ENCODE measurements at places on chromosomes 7 and 10.

DNA sequence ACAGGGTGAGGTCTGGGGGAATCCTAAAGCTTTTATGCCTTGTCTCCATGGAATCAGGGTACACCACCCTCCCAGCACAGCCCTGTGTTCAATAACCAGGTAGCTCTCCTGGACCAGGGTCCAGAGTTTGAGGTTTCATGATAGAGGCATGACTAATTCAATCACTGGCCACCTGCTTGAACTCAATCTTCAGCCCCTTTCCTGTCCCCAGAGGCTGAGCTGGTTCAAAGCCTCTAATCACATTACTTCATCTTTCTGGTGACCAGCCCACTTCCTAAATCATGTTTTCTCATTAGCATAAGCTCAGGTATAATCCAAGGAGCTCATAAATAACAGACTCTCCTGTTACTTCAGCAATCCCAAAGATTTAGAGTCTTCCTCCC lies 20.5 kb downstream of the CRPPA start:
- DNase-seq = no peak

DNA sequence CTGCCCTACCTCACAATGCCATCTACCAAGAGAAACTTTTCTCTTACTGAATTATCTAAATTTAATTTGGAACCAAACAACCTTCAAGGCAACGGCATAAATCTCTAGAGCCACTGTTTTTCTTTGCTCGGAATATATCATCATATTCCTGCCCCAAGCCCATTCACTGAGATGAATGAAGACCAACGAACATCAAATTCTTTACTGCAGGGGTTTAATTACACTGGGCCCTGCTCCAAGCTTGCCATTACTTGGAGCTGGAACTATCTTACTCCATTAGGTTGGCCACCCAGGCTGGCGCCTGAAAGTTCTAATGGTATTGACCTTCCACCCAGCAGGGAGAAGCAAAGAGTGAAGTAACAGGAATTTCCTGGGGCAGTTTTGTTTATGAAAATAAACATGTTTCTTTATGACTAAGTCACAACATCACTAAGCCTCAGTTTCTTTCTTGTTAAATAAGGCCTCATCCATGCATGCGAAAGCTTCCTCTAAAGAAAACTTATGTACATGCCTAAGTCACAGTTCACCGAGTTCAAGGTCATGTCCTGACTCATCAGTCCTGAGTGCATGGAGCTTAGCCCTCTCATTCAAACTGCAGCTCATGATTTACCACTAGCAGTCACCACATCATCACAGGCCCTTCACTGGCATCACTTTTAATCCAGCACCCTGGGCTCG lies 42.1 kb upstream of the ANAPC16 start:
- DNase-seq = no peak

GRCh38 chr7:99011341-99011705 lies 132.6 kb downstream of the SMURF1 start:
- DNase-seq = no peak

GRCh38 chr7:129495987-129496386 lies 6.3 kb upstream of the SMKR1 start:
- no peak for DNase-seq

DNA sequence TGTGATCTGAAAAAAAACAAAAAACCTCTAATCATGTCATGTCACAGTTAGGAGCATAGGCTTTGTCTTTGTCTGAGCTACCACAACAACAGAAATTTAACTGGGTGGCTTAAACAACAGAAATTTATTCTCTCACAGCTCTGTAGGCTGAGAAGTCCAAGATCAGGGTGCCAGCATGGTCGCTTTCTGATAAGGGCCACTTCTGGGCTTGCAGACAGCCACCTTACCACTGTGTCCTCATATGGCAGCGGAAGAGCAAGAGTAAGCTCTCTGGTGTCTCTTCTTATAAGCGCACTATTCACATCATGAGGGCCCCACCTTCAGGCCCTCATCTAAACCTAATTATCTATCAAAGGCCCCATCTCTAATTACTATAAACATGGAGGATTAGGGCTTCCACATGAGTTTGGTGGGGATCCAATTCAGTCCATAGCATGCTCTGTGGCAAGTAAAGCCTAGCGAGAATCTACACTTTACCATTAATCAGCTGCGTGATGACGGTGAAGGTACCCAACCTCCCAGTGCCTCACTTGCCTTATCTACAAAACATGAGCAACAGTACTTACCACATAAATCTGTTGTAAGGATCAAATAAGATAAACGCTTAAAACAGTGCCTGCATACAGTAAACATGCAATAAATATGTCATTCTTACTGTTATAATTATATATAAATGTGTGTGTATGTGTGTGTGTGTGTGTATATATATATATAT lies 17.3 kb downstream of the ZNF438 start:
- no peak for DNase-seq

GRCh38 chr7:44697136-44698045 lies 51.3 kb upstream of the ZMIZ2 start:
- no peak for DNase-seq

- DNase-seq = no peak
Observed at GRCh38 chr7:89857767-89858166, 296.5 kb upstream of the STEAP1 start.

DNA sequence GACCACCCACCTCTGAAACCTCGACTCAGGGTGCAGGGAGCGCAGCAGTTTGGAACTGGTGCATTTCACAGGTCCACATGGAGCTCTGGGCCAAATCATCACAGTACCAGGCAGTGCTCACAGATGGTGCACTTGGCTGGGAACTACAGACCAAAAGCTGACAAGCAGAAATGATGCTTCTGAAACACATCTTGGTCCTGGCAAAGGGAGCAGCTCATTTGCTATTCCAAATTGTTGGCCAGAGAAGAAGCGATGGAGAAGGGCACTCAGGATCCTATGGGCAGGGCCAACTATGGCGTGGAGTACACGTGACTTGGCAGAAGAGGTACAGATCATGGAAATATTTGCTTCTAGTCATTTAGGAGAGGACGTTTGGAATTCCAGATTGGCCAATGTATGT lies 383.9 kb downstream of the CALN1 start:
- DNase-seq = no peak

GRCh38 chr10:132423966-132424861 lies 27.2 kb downstream of the PWWP2B start:
- DNase-seq = no peak

DNA sequence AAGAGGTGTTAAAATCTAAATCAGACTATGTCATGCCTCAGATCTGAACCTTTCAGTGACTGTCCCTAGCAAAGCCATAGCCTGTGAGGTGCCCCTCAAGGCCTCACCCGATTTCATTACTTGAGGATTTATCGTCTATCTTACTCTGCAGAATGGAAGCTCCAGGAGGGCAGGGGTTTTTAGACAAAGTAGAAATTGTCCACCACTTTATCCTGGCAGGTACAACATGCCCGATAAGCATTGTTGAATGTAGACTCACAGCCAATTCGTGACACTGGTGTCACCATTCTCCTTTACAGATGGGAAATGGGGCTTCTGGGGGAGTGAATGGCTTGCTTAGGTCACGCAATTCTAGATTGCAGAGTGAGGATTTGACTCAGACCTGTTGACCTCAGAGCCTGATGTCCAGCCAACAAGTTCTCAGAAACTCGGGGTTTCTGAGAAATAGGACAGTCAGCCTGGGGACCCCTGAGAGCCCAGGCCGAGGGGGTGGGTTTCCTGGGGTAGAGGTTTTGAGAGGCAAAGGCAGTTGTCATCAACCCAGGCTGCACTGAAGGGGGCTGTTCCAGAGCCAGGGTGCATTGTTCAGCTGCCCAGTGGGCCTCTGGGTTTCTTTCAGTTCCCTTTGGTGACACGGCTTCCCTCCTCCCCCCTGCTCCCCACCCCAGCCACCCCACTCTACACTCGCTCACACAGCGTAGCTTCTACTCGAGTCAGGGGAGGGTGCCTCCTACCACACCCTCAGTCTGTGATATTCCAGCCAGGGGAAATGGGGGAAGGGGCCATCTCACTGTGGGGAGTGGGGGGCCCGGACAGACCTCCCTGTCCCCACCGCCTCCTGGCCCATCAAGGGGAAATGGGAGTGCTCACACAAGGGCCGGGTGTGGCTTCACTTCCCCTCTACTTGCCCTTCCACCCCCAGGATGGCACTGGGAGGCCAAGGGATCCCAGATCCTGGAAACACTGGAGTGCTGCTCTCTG lies 3.1 kb upstream of the IRF5 start:
- no peak for DNase-seq

DNA sequence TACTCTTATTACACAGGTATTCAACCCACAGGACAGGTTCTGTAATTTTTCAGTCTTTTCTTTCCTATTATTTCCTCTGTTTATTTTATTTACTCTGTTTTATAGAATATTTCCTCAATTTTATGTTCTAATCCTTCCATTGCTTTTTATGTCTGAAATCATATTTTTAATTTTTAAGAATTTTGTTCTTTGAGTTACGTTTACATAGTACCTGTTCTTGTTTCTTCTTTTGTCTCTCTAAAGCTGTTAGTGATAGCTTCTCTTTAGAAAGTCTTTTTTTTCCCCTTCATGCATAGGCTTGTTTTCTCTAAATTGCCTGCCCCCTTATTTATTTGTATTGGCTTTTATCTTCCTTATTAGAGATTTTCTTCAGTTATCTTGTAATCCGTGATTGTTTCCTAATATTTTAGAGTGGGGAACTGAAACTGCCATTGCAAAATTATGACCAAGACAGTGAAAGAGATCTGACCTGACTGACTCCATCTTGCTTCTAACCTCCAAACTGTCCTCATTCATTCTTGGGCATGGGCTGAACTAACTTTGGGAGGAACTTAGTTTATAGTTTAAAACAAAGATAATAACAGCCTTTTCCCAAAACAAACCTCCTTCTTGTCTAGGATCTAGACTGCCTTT lies 187.6 kb downstream of the PFKFB3 start:
- no peak for DNase-seq

- no peak for DNase-seq
Observed at GRCh38 chr10:104368381-104368780, 14.7 kb downstream of the CFAP58 start.

DNA sequence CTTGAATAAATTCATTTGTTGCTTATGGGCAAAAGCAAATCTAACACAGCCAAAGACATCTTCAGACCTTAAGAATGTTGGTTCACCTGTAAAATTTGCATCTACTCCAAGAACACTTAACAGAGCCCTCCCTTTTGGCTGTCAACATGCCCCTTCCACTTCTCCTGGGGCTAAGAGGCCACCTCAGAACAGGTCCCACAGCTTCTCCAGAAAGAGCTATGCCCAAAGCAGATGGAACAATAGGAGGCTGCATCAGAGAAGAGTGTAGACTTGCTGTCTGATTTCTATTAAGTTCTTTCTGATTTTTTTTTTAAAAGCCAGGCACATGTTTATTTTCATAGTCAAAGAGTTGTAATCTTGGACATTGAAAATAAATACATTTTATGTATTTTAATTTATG lies 26.1 kb upstream of the TRIL start:
- DNase-seq = no peak

DNA sequence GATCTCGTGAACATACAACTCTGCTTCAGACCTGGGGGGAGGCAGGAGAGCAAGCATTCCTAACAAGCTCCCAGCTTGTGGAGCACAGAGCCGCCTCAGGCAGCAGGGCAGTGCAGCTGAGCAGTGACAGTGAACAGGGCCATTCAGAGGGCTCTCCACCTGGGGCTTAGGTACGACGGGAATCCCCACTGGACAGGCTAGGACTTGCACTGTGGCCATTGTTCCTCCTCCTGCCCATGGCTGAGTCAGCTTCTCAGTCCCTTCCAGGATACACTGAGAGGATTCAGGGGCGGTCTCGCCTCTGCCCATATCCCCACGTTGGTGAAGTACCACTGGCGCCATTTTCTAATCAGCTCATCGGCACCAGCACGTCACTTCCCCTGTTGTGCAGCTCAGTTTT lies 71.1 kb downstream of the FIGNL1 start:
- DNase-seq = no peak

GRCh38 chr10:3935933-3936359 lies 150.9 kb upstream of the KLF6 start:
- DNase-seq = peak; percentile 42

DNA sequence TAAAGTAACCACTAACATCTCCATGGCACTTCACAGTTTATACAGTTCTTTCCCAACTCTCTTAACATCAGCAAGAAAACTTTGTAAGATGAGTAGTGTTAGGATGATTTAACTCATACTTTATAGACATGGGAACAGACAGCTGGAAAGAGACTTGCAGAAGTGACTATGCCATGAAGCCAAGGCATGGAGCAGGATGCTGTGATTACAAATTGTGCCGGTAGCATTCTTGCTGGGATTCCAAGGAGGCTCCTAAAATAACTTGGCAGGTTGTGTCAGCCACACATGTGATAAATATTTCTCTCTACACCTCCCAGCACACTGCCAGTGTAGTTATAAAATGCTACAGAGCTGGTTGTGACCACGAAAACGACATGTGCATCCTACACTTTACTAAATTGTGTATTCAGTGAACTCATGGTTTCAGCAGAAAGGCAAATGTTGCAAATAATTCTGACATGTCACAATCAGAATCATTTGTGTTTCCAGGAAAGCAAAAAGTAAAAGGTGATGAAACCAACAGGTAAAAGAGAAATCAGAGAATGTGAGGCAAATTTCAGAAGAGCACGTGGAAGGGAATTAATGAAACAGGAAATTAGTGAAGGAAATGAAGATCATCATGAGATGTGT lies 5.6 kb upstream of the CYP3A4 start:
- DNase-seq = no peak

DNA sequence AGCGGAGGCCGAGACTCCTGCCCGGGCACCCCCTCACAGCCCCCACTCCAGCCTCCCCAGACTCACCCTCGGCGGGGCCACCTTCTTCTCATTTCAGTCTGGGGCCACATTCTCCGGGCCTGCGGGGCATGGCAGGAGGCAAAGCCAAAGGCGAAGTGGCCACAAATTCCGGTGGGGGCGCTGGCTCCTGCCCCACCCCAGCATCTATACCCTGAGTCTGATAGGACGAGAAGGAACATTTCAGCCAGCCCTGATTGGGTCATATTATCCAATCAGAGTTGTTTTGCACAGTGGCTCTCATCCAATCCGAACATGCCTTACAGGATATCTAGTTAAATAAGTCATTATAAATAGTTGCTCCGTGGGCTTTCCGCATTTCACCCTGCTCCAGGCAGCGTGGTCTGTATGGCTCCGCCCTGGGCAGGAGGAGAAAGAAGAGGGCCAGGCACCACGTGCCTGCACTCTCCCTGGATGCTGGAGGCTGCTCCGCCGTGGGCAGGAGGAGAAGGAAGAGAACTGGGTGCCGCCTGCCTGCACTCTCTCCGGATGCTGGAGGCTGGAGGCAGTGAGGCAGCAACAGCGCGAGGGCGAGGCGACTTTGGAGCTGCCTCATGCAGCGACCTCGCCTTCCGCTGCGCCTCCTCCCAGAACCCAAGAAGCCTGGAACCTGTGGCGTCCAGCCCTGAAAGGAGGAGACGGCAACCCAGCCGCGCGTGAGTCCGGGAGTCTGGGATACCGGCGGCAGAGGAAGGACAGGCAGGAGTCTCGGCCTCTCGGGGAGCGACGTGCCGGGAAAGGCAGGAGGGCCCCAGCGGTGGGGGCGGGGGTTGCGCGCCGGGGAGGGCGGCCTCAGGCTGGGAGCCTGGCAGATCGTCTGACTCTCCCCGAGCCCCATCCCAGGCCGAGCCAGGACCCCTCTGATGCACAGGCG lies 162.9 kb downstream of the ZNF33B start:
- DNase-seq = no peak

- DNase-seq = no peak
Observed at GRCh38 chr10:7566891-7567290, 99.9 kb downstream of the ITIH5 start.

All from right lung (tissue), 10 donors.